Stimulated activated CD4-positive, alpha-beta T cell treated with anti-CD3 and anti-CD28 coated beads, Interleukin-4, amount 100 ng/mL, for 4 hours (primary cell): ENCODE measurements at places on chromosomes 7 and 10.

- peak; percentile 17 for DNase-seq
These were observed 113.4 kb downstream of the BTRC start for GRCh38 chr10:101467286-101467770.

DNA sequence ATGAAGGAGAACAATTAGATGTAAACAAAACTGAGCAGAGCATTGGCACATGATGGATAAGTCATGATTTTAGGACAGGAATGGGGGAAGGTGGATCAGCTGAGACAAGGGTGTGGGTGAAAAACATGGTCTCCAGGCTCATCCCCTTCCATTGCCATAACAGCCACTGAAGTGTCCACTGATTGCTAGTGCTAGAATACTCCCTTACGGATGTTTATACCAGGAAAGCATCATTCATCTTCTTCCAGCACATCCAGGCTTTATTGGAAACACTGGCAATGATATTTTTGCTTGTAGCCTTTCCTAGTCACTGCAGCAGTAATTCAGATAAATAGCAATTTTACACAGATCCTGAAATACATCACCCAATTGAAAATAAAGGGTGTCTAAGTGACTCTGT, 259.5 kb downstream of the PLXDC2 start:
- no peak for DNase-seq

DNA sequence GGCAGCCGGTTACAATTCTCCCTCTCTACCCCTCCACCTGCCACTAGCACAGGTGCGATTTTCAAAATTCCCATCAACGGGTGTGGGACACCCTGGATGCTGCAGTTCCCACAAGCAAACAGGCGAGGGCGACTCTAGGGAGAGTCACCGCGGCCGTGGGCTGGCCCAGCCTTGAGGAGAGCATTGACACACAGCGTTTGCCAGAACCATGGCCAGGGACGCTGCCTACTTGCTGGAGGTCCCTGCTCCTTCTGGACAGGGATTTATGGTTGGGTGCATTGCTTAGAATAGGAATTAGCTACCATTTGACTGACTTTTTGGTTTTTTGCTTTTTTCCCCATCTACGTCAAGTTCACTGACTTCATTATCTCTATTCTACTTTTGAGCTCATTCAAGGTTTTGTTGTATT, 19.0 kb upstream of the CLDN4 start:
- DNase-seq: peak; percentile 39

- DNase-seq: peak; percentile 62
These were observed 68.4 kb downstream of the CDC123 start for GRCh38 chr10:12264204-12264940.

DNA sequence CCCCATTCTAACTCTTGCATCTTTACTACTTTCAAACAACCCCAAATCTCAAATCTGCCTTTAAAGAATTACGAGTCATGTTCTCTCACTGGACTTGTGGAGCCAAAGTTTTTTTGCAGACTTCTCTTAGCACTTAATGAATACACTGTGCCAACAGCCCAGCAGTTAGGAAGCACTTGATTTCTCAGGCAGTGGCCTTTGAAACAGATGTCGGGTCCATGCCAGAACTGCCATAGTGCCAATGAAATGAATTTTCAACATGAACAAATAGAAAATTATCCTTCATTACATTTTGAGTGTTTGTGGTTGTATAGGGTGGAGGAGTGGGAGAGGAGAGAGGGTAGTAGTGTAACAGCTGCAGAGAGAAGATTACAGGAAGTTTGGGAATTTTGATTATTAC, 5.9 kb downstream of the BORCS7 start:
- no peak for DNase-seq

DNA sequence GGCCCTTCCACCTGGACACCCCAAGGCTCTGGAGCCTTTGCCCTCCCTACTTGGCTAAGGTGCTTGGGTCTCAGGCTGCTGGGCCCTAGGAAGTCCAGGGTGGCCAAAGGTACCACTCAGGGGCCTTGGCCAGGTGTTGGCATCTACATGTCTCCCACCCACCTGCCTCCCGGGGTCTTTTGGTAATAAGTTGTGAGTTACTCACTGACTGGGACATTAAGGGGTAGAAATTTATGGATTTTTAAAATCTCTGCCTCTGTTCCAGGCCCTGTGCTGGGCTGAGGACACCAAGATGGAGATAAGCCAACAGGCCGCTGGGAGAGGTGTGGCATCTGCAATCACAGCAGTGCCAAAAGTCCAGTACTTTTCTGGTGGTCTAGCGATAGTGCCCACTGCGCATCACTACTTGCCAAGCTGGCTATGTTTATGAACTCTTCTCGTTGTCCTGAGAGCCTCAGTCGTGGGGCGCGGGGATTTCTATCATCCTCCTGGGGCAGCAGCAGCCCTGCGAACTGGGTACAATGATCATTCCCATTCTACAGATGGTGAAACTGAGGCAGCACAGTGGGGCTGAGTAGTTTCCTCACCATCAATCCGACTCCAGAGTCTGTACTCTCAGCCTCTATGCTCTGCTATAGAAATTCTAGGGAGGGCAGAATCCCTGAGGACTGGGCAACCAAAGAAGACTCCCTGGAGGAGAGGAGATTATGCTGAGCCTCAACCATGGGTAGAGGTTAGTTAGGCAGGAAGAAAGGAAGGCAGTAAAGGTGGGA, 36.2 kb downstream of the TBATA start:
- no peak for DNase-seq

- no peak for DNase-seq
These were observed 371.6 kb downstream of the SH2D4B start for GRCh38 chr10:80909254-80909653.

- DNase-seq: no peak
These were observed 18.2 kb upstream of the CHST3 start for GRCh38 chr10:71945819-71946474.

- no peak for DNase-seq
These were observed 21.9 kb upstream of the CREB3L2 start for GRCh38 chr7:138023618-138024342.

- DNase-seq: no peak
These were observed 36.1 kb downstream of the GRK5 start for GRCh38 chr10:119243488-119243887.

DNA sequence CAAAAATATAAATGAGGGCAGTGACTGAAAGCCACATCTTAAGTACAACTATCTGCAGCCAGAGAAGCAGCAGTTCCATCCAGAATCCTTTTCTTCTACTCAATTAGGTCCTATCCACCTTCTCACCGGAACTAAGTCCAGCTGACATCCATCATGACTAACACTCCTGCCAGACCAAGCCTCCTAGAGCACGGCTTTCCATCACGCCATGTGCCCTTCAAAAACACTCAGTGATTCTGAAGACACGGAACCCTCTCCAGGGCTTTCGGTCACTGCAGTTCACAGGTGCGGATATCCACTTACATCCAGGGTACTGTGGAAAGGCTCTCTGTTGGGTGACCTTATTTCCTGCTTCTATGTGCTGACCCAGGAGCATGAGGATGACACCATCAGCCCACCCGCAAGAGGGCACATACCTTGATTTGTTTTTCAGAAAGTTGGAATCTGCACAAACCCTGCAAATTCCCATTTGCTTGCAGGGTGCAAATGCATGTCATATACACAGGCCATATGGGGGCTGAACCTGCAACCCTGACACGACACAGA, 64.3 kb downstream of the FAM171A1 start:
- DNase-seq: no peak

- DNase-seq: no peak
These were observed 465.5 kb upstream of the KLF6 start for GRCh38 chr10:4250587-4250887.

GRCh38 chr7:158837790-158838637, 8.7 kb upstream of the ESYT2 start:
- DNase-seq: no peak

GRCh38 chr7:157483971-157484410, 147.2 kb downstream of the DNAJB6 start:
- no peak for DNase-seq

- DNase-seq: no peak
These were observed 155.3 kb upstream of the AKR1E2 start for GRCh38 chr10:4670737-4671136.

DNA sequence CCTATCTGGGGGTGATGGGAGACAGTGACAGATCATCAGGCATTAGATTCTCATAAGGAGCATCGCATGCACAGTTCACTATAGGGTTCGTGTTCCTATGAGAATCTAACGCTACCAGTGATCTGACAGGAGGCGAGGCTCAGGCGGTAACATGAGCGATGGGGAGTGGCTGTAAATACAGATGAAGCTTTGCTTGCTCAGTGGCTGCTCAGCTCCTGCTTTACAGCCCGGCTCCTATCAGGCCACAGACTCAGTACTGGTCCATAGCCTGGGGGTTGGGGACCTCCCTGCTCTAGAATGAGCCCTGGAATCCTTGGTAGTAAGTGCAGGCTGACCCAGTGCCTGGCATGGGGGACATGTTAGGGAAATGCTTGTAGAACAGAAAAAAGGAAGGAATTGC, 426.0 kb downstream of the TYW1 start:
- DNase-seq: no peak

GRCh38 chr10:72832701-72833100, 60.8 kb upstream of the OIT3 start:
- DNase-seq: no peak

DNA sequence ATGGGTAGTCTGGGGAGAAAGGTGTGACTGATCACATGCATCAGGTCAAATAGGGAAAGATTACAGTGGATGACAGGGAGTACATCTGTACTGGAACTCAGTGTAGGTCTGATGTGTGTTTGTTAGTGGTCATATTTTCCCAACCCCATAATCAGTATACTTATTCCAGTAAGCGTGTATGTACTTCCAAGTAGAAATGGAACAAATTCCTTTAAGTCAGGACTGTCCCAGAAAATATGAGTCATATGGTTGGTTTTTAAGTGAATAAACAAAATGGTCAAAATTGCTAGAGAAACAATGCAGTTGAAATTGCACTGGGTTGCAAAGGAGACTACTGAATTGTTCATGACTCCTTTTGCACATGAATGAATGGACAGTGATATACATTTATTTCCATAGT, 118.8 kb upstream of the MYO3A start:
- no peak for DNase-seq

DNA sequence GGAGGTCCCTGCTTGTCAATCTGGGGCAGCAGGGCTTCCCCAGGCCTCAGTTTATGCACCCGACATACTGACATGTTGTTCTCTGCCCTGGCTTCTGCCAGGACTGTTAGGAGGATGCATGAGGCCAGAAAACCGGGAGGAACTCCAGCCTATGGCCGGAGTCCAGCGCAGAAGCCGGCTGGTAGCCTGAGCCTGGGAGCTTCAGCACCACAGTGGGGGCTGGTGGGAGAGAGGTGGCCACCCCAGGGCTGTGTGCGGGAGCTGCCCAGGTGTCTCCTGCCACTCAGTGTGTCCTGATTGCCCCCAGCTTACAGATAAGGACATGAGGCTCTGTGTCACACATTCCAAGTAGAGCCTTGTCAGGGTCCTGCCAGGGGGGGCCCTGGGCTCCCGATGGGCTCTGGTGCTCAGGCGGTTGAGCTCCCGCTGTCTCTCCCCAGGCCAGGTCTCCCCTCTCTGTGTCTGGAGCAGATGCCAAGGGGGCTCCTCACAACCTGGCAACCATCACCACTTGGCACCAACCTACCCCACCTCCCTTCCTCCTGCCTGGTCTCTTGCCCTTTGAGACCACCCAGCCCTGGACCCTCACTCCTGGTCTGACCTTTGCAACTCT, 32.3 kb downstream of the PPIF start:
- no peak for DNase-seq

DNA sequence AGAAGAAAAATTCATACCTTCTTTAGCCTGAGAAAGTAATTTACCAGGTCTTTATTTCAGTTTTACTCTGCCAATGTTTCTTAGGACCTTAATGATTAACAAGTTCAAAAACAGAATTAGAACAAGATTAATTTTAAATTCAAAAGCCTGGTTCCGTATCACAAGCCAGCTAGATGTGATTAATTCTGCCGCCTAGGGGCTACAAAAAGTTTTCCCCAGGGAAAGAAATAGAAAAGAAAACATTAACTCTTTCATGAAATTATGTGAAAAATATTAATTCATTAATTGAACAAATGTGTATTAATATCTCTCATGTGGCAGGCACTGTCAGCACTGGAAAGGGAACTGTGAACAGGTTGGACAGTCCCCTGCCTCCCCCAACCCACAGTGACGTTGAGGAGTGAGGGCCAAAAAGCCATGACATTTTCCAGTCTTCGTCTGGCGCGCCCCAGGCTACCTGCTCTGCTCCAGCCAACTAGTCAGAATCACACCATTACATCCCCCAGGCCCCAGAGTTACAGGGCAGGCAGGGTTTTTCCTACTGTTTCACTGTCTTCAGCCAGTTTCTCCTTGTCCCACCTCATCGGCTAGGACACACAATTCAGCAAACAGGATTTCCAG, 20.1 kb downstream of the TMEM176A start:
- DNase-seq: no peak

DNA sequence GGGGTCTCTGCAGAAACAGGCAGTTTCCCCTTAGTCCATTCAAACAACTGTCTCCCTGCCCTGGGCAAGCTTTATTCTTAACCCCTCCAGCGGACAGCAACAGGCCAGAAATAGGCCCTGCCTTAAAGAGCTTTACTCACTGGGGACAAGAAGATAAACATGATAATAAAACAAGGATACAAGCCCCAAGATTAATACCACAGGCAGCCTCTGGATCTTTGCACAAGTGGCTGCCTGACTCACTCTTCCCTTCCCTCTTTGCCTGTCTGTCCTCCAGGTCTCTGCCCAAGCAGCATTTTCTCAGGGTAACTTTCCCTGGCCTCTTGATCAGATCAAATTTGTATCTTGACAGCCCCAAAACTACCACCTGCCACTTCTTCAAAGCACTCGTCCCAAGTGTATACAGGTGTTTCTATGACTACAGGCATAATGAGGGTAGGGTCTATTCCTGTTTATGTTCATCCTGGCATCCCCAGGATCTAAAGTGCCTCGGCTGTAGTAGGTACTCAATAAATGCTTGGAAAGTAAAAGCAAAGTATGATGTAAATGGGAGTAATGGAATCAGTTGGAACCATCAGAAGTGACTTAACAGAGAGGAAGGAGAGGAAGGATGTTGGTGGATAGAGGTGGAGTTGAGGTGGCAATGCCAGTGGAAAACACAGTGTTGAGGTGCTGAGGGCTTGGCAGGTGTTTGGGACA, 7.0 kb upstream of the CAMK2G start:
- DNase-seq: no peak

- no peak for DNase-seq
These were observed 662.5 kb downstream of the KCNMA1 start for GRCh38 chr10:76975126-76975525.

GRCh38 chr7:143217806-143218205, 4.0 kb upstream of the TAS2R40 start:
- no peak for DNase-seq

DNA sequence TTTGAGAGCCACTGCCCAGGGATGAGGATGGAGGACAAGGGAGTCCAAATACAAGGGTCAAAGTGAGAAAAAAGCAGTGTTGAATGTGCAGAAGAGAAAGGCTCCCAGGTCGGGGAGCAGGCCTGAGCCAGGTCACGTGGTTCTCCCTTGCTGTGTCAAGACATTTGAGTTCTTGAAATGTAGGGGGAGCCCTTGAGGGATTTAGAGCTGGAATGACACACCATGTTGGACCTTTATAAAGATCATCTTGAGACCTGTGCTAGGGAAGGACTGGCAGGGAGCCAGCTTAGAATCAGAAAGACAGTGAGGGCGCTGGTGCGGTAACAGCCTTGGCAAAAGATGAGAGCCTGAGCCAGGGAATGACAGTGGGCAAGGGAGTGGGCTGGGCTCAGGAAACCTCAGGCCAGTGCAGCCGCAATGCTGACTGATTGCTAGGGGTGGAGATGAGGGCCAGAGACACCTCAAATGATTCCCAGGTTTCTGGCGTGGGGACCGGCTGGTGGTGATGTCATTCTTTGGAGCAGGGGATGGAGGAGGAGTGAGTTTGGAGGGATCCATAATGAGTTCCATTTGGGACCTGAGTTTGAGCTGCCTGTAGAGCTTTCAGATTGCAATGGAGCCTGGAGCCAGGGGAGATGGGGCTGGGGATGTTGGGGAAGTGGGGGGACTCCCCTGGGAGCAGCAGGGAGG, 120.1 kb downstream of the PTPN20 start:
- DNase-seq: no peak
